T-helper 2 cell treated with Interferon-gamma antibody and Interleukin-4, amounts not matched to agents 5 μg/mL and 100 μg/mL, for 36 hours (primary cell): ENCODE measurements at places on chromosomes 6 and 20.

- no peaks in the 10 kb centered on the region for H3K36me3 ChIP-seq
- H3K27me3 ChIP-seq, result peaks cover 6% of the 10 kb centered on the region
- peaks cover 12% of the 10 kb centered on the region for H3K4me1 ChIP-seq
- H3K27ac ChIP-seq, result no peak overlapping the region
- no peak overlapping the region for H3K4me3 ChIP-seq
Measured at GRCh38 chr6:81772741-81773140, 20.3 kb upstream of the TENT5A start.

DNA sequence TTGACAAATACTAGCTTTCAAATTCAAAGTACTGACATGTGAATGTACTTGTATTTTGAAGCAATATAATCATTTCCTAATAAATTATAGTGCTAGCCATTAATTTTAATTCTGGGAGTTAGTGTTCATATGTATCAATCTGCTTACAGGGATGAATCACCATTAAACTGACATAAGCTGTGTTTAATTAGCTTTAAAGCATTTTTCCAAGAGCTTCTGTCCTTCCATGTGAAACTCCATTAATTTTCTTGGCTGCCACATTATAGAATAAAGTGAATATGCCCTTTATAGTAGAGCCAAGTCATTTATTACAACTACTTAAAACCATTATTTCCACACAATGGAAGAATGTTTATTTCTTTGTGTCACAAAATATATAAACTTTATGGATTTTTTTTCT lies 150.8 kb downstream of the COL21A1 start:
- no peak for DNase-seq
- no peaks in the 10 kb centered on the region for H3K27me3 ChIP-seq
- H3K4me3 ChIP-seq, result no peak overlapping the region
- no peak overlapping the region for H3K27ac ChIP-seq
- H3K36me3 ChIP-seq, result no peaks in the 10 kb centered on the region
- no peaks in the 10 kb centered on the region for H3K4me1 ChIP-seq

GRCh38 chr20:36527331-36528125 lies 13.8 kb upstream of the MYL9 start:
- H3K27ac ChIP-seq, result no peak overlapping the region
- H3K27me3 ChIP-seq, result no peaks in the 10 kb centered on the region
- H3K36me3 ChIP-seq, result peaks cover 7% of the 10 kb centered on the region
- no peak overlapping the region for H3K4me3 ChIP-seq

DNA sequence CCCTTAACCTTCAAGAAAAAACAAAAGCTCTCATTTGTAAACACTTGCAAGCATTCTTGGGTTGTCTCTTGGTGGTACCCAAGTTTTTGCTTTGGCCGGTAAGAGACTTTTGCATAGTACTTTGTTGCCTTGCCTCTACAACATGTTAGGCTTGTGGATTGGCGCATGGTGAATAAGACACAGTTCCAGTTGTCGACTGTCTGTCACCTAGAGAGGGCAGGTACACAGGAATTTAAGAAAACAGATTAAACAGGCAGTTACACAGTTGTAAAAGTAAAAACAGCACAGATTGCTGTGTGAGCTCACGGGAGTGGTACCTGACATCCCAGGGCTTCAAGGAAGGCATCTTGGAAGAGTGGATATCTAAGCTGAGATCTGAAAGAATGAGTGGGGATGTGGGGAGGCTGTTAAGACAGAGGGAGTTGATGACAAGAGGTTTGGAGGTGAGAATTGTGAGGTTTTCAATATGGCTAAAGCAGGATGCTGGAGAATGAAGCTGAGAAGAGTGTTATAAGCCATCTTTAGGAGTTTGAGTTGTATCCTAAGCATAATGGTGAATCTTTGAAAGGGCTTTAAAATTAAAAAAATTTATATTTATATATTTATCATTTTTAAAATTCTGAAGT lies 19.2 kb downstream of the UTRN start:
- H3K27ac ChIP-seq, result no peak overlapping the region
- H3K36me3 ChIP-seq, result peaks cover 23% of the 10 kb centered on the region
- peak overlapping the region; percentile 1 for H3K4me3 ChIP-seq
- H3K27me3 ChIP-seq, result peaks cover 10% of the 10 kb centered on the region
- DNase-seq, result no peak

DNA sequence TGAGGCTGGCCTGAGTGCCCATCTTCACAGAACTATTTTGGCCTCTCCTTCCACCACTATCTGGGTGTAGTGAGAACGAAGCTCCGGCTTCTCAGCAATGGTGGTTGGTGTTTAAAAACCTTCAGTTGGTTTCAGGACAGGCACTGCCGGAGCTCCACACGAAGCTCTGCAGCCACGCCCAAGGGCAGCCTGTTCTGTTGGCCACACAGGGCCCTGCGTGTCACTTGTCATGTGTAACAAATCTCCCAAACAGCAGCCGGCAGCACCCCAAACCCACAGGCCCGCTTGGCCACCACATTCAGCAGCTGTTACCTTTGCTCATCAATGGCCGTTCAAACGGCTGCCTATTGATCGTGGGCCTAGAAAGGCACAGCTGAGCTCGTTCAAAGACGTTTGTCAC lies 97.5 kb downstream of the ERMARD start:
- H3K27me3 ChIP-seq, result no peaks in the 10 kb centered on the region
- no peak overlapping the region for H3K4me3 ChIP-seq
- DNase-seq, result no peak
- no peaks in the 10 kb centered on the region for H3K4me1 ChIP-seq

- no peaks in the 10 kb centered on the region for H3K36me3 ChIP-seq
- no peak overlapping the region for H3K4me3 ChIP-seq
- no peak for DNase-seq
- H3K4me1 ChIP-seq, result no peaks in the 10 kb centered on the region
Measured at GRCh38 chr6:170200458-170200891, 90.4 kb downstream of the DLL1 start.

DNA sequence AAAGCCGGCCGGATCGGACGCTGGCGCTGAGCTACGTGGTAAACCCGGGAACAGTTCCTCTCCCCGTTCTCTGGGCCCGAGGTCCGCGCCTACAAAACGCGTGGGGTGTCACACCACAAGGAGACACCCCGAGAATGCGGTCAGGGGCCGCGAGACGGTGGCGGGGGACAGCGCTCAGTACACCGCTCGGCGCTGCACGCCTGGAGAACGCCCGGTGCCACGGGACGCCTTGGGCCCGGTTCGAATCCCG lies 670 bp downstream of the NCOA5 start:
- peaks cover 23% of the 10 kb centered on the region for H3K4me1 ChIP-seq
- peak overlapping the region; percentile 88 for H3K27ac ChIP-seq
- no peaks in the 10 kb centered on the region for H3K27me3 ChIP-seq
- peaks cover 9% of the 10 kb centered on the region for H3K36me3 ChIP-seq

DNA sequence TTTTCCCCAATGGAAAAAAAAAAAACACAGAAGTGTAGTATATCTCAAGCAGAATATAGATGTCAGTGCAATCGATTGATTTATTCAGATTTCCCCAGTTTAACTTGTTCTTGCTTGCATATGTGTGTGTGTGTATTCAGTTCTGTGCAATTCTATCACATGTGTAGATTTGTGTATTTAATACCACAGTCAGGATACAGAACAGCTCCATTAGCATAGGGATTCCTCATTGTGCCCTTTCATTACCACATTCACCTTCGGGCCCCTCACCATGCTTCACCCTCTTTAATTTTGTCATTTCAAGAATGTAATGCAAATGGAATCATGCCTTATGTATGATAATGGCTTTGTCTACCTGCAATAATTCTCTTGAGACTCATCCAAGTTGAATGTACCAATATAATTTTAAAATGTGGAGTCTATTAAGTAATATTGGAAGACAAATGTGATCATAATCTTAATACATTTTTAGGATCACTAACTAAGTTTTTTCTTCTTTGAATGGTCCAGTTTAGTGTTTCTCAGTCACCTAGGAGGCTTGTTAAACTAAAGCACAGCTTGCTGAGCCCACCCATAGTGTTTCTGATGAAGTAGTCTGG lies 187.9 kb downstream of the TENT5A start:
- no peaks in the 10 kb centered on the region for H3K27me3 ChIP-seq
- DNase-seq, result no peak
- H3K36me3 ChIP-seq, result no peaks in the 10 kb centered on the region
- H3K27ac ChIP-seq, result no peak overlapping the region

DNA sequence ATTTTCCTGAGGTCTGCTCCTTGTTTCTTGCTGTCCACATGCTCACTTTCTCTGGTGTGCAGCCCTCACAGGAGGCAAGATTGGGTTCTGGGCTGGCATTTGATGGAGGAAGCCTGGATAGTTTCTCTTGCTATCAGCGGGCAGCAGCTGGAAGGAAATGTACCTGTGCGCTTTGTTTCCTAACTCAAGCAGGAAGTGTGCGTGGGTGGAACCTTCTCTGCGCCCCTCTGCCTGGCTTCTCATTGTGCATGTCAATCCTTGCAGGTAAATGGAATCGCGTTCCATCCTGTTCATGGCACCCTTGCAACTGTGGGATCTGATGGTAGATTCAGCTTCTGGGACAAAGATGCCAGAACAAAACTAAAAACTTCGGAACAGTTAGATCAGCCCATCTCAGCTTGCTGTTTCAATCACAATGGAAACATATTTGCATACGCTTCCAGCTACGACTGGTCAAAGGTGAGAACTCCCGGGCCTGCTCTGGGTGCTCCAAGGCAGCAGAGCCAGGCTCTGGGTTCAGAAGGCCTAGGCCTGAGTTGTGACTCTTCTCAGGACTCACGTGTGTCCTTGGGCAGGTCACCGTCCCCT lies 16.8 kb upstream of the RBM38 start:
- DNase-seq, result no peak
- H3K4me1 ChIP-seq, result peaks cover 39% of the 10 kb centered on the region
- peaks cover 75% of the 10 kb centered on the region for H3K36me3 ChIP-seq
- no peak overlapping the region for H3K27ac ChIP-seq

GRCh38 chr20:47262365-47263013 lies 94.0 kb downstream of the ZMYND8 start:
- H3K36me3 ChIP-seq, result peaks cover 31% of the 10 kb centered on the region
- no peaks in the 10 kb centered on the region for H3K27me3 ChIP-seq
- no peak overlapping the region for H3K4me3 ChIP-seq
- peak overlapping the region; percentile 28 for H3K27ac ChIP-seq
- peaks cover 9% of the 10 kb centered on the region for H3K4me1 ChIP-seq

DNA sequence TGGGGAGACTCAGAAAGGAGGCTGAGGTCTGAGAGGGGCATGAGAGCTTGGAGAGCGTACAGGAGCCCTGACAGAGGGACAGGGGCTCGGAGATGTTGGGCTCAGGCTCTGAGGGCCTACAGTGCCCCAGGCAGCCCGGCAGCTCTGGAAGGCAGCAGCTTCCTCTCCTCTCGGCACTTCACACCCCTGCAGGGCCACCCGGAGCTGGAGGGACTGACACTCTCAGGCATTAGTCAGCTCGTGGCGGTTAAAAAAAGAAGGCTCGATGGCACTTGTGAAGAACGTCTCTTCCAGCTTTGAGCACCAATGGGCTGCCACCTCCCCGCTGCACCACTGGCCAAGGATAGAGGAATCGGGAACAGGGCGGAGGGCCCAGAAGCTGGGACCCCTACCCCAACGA lies 62.6 kb upstream of the SIRPA start:
- no peak overlapping the region for H3K27ac ChIP-seq
- H3K4me1 ChIP-seq, result no peaks in the 10 kb centered on the region
- no peak overlapping the region for H3K4me3 ChIP-seq
- no peaks in the 10 kb centered on the region for H3K27me3 ChIP-seq

DNA sequence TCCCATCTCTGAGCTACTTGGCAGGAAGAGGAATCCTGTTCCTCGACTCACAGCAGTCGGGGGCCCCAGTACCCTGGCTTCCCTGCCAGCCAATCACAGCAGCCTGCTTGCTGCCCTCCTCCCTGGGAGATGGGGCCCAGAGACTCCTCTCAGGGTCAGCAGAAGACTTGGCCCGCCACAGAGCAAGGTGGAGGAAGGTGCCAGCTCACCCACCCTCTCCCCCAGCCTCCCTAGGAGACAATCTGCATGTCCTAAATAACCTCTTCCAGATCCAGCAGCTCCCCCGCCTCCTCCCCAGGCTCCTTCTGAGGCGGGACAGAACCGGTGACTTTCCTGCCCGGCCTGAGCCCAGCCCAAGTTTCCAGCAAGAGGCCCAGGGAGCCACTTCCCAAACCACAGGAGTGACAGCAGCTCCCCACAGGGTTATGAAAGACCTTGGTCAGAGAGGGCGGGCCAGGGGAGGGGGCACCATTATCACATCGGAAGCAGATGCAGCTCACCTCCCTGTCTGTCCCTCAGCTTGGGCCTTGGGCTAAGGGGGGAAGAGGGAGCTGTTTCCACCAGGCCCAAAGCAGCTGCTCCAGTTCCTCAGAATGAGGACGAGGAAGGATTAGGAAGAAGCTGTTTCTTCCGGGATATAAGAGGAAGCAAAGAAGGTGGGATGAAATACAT lies 2.3 kb downstream of the CCND3 start:
- H3K4me1 ChIP-seq, result peaks cover 48% of the 10 kb centered on the region
- DNase-seq, result peak; percentile 49
- H3K27ac ChIP-seq, result peak overlapping the region; percentile 94

DNA sequence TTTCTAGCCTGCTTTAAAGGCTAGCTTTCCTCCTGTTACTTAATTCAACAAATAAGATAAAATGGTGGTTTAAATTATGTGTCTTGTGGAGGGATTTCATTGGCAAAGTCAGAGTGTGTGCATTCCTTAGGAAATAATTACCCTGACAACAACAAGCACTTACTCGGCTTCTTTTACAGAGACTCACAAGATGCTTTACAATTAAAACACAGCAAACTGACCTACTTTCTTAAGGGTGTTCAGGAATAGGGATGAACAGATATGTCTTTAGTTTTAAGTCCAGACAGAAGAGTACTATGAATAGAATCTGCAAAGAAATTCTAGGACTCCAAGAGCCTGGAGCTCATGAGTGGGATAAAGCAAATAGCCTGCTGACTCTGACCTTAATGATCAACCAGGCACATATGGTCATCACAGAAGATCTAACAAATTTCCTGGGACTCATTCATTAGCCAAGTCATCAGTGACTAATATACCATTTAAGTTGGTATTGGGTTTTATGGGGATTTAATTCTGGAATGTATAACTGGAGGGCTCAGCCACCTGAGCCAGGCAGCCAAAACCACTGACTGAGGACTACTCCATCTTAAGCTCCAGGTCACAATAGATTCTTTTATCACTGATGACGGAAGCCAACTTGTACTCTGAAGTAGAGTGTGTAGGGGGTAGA lies 161.8 kb upstream of the RIMS1 start:
- H3K4me1 ChIP-seq, result no peaks in the 10 kb centered on the region
- H3K36me3 ChIP-seq, result no peaks in the 10 kb centered on the region
- no peak for DNase-seq

DNA sequence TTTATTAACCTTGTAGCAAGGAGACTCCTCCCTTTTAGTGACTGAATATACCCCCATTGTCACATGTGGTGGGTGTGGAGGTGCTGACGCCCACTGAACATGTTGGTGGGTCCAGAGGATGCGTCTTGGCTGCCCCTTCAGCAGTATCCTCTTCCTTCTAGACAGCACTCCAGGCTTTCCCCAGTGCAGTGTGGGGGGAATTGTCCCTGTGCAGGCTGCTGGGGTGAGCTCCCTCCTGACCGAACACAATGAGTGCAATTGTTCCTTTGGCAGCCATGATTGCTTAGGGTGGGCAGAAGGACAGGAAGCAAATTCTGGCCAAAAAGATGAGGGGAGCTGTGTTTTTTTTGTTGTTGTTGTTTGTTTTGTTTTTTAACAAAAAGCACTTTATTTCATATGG lies 209.3 kb upstream of the PDE10A start:
- no peak overlapping the region for H3K27ac ChIP-seq
- no peak for DNase-seq
- H3K4me1 ChIP-seq, result no peaks in the 10 kb centered on the region
- H3K36me3 ChIP-seq, result no peaks in the 10 kb centered on the region
- peaks cover 3% of the 10 kb centered on the region for H3K27me3 ChIP-seq
- H3K4me3 ChIP-seq, result no peak overlapping the region
